NCI-H2171 (cell line): ENCODE measurements at places on chromosomes 6 and 20.

- no peak for DNase-seq
Observed at GRCh38 chr20:43984587-43984986, 69.9 kb downstream of the TOX2 start.

DNA sequence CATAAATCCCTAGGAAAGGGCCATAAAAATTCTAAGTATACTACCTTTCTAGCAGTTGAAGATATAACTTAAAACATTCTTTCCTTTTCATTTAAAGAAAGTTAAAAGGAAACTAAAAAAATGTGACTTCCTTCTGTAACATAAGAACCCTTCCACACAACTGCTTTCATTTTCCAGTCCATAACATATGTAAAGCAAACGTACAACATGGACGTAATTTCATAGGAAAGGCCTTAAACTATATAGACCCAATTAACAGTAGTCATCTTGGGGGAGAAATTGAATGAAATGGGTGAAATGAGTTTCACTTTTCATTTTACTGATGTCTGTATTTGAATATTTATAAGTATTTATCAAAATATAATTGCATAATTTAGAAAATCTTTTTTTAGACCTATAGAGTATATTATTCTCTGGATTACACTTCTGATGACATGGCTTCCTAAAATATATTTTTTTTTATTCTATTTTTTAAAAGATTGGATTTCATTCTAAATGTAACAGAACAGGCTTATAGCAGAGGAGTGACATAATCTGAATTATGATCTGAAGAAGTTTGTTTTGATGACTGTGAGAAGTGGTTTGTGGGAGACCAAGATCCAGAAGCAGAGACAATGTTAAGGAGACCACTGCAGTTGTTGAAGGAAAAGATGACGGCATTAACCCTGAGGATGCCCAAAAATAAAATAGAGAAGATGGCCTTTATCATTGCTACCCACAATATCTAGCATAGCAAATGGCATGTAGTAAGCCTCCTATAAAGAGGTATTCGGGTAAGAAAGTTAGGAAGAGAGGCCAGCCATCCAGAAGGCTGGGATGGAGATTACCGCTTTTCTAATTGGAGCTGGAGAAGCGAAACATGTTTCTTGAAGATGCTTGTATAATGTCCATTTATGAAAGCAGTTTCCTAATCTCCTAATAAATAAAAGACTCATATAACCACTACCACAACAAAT, 260.4 kb downstream of the PTPRK start:
- no peak for DNase-seq

GRCh38 chr20:32206760-32207625, 550 bp downstream of the PLAGL2 start:
- DNase-seq, result no peak

DNA sequence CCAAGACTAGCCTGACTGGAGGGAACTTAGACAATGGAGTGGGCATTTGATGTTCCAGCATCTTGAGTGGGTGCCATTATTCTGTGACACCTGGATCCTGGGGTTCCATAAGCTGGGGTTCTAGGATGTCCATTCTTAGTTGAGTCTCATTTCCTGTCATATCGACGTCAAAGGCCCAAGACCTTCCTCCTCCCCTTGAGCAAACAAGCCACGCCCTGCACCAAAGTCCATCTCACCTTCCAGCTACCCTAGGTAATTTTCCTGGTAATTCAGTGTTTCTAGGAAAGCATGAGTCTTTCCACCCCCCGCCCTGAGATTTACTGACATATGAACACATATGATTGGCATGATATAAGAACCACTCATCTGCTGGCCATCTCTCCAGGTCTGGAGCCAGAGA, at the start of gene TRIM40:
TRIM40 (plus strand) TSS at position 384 of the 400 bp plus-strand sequence. CDS start 897 bp downstream, outside the sequence.
- no peak for DNase-seq

GRCh38 chr6:24780206-24780605, 5.5 kb downstream of the GMNN start:
- DNase-seq, result no peak

GRCh38 chr20:497979-498378, 35.6 kb upstream of the TBC1D20 start:
- DNase-seq, result no peak

DNA sequence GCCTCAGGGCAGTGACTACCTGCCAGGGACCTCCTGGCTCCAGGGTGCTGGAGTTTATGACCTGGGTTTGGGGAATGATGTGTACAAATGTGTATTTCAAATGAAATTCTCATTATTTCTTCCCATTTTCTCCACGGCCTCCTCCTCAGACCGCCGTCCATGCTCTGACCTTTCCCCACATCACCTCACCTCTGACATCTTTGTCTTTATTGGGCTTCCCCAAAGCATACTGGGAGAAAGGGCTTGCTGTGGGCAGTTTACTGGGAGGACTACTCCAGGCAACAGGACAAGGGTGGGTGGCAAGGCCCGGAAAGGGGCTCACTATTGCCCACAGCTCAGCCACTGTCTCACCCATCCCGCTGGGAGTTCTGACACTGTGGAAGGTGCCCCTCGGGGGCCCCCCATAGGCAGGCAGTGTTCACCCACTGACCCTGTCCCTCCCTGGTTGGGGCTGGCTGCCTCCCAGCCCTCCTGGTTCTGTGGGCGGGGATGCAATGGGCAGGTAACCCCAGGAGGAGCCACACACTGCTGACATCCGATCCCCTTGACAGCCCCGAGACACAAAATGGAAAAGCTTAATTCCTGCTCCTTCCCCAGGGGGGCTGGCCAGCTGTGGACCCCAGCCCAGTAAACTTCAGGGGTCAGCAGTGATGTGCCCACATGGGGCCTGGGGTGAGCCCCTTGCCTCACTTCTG, 39.8 kb upstream of the CST7 start:
- DNase-seq, result no peak

DNA sequence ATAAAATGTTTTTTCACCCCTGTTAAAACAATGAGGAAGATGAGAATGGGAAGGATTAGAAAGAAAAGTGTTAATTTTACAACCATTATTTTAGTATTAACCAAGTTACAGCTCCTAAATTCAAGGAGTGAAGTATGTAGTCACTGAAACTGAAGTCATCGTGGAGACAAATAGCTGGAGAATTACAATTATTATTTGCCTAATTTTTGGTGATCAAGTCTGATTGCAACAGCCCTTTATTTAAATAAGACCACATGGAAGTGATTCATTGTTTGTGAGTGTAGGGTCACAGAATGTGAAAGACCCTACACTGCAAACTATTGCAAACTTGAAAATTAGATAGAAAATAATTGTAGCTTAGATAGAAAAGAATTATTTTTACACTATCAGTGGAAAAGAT, 292.4 kb downstream of the CENPW start:
- DNase-seq, result no peak

GRCh38 chr6:166623318-166623717, 3.7 kb downstream of the RPS6KA2 start:
- DNase-seq, result no peak

DNA sequence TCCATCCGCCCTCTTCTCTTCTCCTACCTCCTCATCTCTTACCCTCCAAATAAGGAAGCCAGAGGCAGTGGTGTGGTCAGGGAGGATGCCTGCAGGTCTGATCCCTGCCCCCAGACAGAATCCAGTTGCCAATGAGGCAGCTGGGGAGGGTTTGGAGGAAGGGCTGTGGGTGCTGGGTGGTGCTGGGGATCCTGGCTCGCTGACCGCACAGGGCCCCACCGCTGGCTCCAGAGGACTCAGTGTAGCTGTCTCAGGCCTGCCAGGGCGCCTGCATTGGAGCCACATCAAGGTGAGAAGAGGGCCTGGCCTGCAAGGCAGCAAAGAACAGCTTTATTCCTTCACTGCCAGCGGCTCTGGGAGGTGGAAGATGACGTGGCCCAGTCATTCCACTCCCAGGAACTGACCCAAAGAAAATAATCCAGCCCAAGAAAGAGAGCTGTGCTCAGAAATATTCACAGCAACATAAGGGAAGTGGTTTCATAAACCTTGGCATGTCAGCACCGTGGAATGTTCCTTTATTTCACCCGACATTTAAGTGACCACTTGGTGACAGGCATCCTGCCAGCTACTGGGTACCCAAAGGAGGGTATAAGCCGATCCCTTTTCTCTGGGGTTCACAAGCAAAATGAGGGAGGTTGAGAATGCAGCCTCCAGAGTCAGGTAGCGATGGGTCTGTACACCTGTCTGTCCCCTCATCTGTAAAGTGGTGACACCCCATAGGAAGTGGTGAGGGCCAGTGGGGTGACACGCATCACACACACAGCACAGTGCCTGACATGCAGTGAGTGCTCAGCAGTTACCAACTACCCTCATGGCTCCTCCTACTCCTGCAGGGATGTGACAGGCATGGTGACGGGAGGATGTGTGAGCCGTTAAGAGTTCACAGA, 125.1 kb downstream of the SNX5 start:
- DNase-seq, result no peak

GRCh38 chr6:166318649-166319600, 10.7 kb upstream of the PRR18 start:
- DNase-seq, result no peak

DNA sequence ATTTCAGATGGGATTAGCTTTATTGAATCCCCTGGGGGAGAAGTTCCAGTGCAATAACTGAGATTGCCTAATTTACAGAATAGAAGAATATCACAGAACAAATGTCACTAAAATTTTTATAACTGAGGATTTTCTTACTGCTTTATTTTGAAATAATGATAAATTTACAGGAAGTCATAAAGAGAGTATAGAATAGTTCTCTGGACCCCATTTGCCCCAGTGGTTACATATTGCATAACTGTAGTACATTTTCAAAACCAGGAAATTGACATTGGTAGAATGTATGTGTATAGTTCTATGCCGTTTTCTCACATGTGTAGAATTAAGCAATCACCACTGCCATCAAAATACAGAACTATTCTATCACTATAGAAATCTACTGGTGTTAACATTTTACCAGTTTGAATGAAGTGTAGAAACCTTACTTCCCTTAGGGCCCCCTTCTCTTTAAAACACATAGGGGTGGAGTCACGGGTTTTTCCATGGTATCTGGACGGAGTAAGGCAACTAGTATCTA, 18.3 kb downstream of the KIF6 start:
- no peak for DNase-seq

DNA sequence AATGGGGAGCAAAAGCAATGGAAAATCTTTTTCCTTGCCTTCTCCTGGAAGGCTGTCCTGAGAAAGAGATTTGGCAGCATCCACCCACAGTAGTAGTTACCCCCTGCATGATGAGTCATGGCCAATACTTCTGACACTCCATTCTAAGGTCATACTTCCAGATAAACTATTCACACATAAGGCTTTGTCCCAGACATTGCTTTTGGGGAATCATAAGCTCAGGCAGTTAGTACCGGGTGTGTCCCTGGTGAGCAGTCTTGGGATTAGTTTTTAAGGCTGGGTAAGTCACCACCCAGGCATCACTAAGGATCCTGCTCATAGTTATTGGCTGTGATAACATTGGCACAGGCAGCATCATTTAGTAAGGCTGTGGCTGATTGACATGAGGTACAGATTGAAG, 160.6 kb upstream of the GGTLC1 start:
- DNase-seq, result no peak

- no peak for DNase-seq
Observed at GRCh38 chr6:90468080-90468479, 118.8 kb downstream of the MAP3K7 start.

DNA sequence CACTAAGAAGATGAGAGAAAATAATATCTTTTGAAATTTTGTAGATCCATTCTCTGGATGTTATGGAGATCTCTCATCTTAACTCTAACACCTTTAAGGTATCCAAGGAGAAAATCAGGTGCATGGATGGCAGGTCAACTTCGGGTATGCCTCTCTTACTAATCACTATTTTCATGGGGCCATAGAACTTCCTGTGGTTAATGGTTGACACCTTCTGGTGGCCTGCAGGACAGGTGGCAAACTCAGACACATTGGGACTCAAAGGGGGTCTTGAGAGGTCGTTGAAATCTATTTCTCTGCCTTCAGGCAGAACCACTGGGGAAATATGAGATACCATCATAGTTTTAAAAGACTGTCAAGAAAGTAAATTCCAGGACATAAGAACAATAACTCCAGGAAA, 76.5 kb downstream of the ADAT2 start:
- no peak for DNase-seq

DNA sequence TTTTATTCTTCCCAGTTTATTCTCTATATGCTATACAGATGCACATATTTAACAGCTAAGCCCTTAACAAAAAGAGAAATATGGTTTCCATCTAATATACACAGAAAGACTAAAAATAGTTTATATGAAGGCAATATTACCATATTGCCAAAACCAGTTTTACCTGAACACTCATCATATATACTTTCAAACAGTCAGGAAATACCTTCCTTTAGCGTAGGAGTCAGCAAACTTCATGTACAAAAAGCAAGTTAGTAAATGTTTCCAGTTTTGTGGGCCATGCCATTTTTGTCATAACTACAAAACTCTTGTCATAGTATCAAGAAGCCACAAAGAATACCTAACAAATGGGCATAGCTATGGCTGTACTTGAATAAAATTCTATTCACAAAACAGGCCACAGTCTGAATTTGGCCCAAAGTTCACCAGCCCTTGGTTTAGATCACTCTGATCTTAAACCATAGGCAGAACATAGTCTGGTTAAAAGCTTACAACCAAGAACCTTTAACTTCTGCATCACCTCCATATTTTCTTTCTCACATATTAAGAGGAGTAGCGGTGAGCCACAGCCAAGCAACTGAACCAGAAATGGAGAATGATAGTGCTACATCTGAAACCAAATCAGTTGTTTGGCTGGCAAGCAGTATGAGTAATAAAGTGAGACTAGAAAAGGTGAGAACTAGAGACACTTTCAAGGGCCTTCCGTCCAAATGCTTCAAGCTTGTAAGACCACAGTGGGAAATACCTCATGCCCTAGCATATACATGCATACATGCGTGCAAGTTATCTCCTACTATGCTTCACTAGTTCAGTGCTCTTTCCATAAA, 116.6 kb downstream of the PTPRK start:
- DNase-seq, result no peak

GRCh38 chr6:139277161-139277560, 14.6 kb downstream of the TXLNB start:
- no peak for DNase-seq

DNA sequence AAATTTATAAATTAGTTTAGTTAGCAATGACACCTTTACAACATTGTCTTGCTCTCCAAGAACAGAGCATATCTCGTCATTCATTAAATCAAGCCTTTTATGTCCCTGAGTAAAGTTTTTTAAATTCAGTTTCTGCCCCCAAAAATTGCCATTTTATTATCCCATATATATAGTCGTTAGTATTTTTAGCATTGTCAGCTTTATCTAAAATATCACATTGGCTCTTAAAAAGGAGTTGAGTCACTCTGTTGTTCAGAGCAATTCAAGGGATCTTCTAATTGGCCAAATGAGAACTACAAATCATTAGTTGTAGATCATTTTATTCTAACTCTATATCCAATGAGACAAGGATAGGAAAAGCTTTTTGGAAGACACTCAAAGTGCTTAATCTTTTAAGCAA, 127.1 kb downstream of the COL9A1 start:
- DNase-seq, result no peak

DNA sequence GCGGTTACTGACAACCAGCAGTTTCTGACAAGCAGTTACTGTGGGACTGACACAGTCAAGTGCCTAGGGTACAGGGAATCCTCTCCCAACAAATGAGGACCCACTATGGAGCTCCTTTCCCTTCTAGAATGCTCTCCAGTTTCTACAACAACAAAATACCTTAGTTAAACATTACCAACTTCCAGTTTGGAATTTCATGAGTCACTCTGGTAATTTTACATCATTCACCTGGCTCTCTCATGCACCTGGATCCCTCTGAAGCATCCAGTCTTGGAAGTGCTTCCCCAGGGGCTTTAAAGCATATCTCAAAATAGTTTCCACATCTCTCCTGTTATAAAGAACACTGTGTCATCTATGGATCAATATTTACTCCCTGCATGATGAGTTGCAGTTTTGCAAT, 286.7 kb upstream of the SPTLC3 start:
- no peak for DNase-seq
